Right lobe of liver (tissue), 6 donors: ENCODE measurements at places on chromosomes 2 and 18. TPM values are rescaled to one million over a fixed set of nuclear protein-coding genes. Genes with fewer than 3 reads are reported as not detected.
A peak's percentile ranks its signal among the peaks of the same experiment; 100 is the strongest.

- DNase-seq = no peak
These were observed 15.2 kb upstream of the CCDC74B start for GRCh38 chr2:130160131-130160530.

- peak; percentile 44 for DNase-seq
These were observed 23.5 kb upstream of the C18orf32 start for GRCh38 chr18:49510393-49511115.

- no peak for DNase-seq
These were observed 125.8 kb upstream of the CYP1B1 start for GRCh38 chr2:38201784-38202183.

DNA sequence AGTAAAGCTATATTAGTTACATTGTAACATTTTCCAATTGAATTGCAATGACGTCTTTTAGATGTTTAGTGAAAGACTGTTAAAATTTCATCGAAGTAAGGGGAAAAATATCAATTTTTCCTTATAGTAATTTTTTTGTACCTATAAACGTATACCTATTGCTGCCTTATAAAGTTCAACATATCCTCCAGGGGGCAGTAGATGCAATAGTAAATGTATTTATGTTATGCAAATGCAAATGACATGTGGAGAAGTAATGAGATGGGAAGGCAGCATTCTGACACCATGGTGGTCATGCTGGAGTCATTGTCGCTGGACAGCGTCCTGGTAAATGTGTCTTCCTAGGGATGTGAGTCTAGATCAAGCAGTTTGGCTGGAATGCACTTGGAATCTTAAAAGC, 38.7 kb downstream of the MSTN start:
- DNase-seq = no peak

- DNase-seq = peak; percentile 36
These were observed 50.1 kb downstream of the ATOH8 start for GRCh38 chr2:85803704-85804425.

DNA sequence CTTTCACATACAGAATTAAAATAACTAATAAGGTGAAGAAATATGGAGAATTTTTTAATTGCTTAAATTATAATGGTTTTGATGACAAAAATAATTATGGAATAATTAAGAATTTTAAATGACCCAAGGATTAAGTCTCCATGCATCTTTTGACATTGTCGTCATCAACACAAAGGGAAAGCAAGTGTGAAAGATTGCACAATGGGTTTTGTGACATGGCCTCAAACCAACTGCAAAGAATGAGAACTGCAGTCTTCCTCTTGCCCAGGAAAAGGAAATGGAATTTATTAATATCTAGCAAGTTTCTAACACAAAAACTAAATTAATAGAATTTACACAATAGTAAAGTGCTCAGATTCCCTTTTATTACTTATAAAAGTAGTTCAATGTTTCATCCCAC, 329.1 kb upstream of the PKDCC start:
- no peak for DNase-seq

DNA sequence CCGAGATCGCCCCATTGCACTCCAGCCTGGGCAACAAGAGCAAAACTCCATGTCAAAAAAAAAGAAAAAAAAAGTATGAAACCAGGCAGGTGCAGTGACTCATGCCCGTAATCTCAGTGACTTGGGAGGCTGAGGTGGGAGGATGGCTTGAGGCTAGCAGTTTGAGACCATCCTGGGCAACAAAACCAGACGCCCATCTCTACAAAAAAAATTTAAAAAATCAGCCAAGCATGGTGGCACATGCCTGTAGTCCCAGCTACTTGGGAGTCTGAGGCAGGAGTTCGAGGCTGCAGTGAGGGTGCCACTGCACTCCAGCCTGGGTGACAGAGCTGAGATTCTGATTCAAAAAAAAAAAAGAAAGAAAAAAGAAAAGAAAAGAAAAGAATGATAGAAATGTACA, 277.8 kb downstream of the MYCN start:
- DNase-seq = no peak

DNA sequence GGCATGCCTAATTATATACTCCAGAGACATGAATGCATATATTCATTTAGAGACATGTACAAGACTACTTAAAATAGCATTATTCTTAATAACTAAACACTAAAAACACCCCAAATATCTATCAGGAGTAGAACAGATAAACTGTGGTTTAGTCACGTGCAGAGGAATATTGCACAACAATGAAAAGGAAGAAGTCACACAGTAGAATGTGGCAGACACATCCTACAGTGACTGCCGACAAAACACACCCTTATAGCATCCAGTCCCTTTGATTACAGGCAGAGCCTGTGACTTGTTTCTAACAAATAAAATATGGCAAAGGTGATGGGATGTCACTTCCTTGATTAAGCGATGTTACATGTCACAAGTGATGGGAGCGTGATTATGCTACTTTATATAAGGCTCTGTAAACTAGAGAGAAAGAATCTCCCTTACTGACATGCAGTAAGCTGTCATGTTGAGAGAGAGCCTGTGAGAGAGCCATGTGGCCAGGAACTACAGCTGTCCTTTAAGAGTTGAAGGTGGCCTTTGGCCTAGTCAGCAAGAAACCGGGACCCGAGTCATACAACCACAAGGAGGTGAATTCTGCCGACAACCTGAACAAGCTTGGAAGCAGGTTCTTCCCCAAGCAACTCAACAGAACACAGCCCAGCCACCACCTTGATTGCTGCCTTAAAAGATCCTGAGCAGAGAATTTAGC, 39.1 kb upstream of the LGALSL start:
- DNase-seq = no peak

- no peak for DNase-seq
These were observed 54.1 kb downstream of the FIGN start for GRCh38 chr2:163681745-163682144.

GRCh38 chr2:137523931-137524330, 440.3 kb upstream of the HNMT start:
- DNase-seq = no peak

DNA sequence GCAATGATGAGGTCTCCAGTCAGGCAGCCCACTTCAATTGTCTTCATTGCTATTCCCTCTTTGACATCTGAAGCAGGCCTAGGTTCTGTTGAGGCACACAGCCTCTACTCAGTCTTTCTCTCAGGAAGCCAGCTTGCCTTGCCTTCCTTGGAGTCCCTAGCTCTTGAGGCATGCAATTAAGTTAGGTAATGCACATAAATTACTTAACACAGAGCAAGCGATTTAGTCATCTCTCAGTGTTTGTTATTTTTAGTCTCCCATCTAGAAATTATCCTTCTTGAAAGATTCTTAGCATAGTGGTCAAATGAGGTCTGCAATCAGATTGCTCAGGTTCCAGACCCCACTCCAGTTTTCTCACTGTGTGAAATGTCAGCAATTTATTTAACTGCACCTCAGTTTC, 32.0 kb downstream of the SULT1C4 start:
- no peak for DNase-seq

DNA sequence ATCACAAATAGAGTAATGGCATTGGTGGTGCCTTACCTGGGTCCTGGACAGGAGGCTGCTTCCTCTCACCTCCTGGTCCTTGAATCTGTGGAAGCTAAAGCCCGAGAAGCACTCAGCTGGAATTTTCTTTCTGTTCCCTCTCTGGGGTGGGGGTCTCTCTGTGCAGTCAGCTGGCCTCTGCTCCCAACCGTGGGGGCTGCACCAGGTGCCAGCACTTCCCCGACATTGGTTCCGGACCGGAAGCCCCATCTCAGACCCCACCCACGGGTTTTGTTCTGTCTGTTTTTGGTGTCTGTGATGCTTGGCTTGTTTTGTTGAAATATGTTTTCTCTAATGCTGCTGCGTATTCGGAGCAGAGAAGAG, 154.7 kb downstream of the TWIST2 start:
- DNase-seq = no peak

DNA sequence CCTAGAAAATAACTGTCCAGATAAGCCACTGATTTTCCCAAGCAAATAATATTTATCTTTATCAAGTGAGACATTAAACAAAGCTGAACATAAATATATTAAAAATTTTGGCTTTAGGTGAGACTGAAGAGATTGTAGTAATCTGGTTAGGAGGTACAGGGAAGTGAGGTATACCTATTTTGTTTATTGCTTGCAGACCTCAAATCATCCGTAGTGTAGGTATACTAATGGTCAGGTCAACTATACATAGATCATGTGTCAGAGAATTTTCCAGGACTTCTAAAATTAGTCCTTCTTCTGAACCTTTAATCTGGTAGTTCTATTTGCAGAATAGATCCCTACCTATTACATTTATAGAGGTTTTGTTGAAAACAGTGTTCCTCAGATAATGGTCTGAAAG, 41.5 kb downstream of the SP140 start:
- DNase-seq = no peak

DNA sequence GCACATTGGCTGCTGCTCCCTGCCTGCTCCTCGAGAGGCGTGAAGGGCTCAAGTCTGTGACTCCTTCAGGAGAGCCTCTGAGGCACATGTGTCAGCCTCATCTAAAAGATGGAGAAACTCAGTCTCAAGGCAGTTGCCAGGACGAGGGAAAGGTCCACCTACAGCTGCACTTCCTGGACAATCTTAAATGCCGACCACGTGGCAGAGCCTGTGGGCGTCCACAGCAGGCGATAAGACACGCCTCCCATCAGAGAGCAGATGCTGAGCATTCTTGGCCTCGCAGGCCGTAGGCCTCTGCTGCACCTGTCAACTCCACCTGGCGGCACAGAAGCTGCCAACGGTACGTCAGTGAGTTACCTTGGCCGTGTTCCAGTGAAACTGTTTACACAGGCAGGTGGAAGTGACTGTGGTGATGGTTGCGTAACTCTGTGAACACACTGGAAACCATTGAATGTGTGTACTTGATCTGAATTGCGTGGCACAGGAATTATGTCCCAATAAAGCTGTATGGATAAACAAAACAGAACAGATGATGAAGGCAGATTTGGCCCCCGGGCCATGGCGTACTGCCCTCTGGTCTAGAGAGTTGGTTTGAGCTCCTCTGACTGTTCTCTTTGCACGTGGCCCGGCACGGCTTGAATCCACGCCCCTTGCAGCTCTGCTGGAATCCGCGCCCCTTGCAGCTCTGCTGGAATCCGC, 114.5 kb downstream of the RNF144A start:
- DNase-seq = peak; percentile 88

GRCh38 chr2:127680706-127681287, 5.5 kb upstream of the LIMS2 start:
- no peak for DNase-seq

GRCh38 chr2:189074506-189074905, 100.3 kb downstream of the COL3A1 start:
- DNase-seq = no peak

GRCh38 chr2:122627388-122627787, 871.9 kb downstream of the TSN start:
- no peak for DNase-seq

GRCh38 chr2:161139098-161139987, 20.9 kb upstream of the TANK start:
- DNase-seq = no peak

GRCh38 chr2:15058015-15058720, 425.7 kb downstream of the LRATD1 start:
- no peak for DNase-seq

DNA sequence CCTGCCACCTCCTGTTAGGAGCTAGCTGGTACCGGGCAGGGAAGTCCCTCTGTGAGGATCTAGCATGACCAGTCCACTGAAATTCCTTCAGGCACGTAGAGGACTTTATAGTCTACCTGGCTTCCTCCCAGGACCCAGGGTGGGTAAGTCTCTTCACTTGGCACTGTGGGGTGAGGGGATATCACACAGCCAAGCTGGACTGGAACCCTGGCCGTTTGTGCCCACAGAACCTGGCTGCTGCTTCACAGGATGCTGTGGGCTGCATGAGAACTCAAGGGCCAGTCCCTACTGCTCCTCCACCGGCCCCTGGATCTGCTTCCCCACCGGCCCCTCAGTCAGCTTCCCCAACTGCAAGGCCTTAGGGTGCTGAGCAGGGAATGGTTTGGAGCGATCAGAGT, 35.8 kb downstream of the HS1BP3 start:
- DNase-seq = peak; percentile 14

DNA sequence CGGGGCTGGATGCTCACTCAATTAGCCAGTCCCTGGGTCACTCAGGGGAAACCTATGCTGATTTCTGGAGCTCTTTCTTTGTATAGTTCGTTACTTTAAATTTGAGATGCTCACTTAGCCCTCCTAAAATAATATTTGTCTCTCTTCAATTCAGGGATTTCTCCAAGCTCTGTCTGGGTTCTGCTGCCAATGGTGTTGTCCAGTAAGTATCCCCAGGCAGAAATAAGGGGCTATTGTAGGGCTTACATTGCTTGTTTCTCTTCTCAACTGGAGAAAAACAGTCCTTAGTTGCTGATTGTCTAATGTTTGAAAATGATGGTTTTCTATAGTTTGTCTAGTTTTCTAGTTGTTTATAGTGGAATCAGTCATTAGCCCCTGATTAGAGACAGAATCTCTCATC, 5.0 kb downstream of the RAB6C start:
- DNase-seq = no peak

DNA sequence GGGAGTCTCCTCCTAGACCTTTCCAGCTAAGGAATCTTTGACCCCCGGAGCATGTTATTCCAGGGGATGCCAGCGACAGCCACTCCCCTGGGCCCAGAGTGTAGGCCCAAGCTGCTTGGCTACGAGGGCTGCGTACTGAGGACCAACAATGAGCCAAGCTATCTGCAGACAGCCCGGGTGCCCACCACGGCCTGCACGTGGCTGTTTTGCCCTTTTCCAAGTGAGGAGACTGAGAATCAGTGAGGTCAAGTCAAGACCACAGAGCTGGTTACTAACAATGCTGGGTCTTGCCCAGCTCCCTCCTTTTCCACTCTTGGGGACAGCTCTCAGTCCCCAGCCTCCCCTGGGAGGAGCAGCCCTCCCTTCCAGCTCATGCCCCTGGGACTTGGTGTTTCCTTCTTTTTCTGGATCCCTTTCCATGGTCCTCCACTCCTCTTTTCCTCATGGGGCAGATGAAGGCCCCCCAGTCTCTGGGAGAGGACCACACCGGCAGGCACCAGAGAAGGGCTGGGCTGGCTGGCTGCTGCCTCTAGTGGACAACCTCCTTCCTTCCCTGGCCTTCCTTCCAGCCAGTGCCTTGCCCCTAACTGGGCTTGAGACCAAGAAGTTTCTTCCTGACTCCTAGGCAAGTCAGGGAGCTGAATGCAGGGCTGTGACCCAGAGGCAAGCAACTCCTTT, 550 bp upstream of the MALL start:
- no peak for DNase-seq

GRCh38 chr18:61951396-61951795, 58.6 kb upstream of the RNF152 start:
- DNase-seq = no peak

The CFAP221 gene
- total RNA-seq = 1.6 TPM

The LRRFIP1 gene
- 43.8 TPM for total RNA-seq

The FRZB gene
- total RNA-seq = 0.68 TPM

The PRKAG3 gene
- total RNA-seq = not detected

The METTL4 gene
- 3.2 TPM for total RNA-seq

The MIB1 gene
- 14.9 TPM for total RNA-seq

The FAM237A gene
- not detected for total RNA-seq

The CCBE1 gene
- 6.9 TPM for total RNA-seq

The GTF2A1L gene
- total RNA-seq = not detected
